Right ventricle myocardium superior (tissue), 1 donor: ENCODE measurements at places on chromosomes 1 and 21. TPM values are rescaled to one million over a fixed set of nuclear protein-coding genes. Genes with fewer than 3 reads are reported as not detected.

The CYYR1 gene
- total RNA-seq: 24.7 TPM

The SMIM1 gene
- total RNA-seq: 17.3 TPM

The ERICH3 gene
- not detected for total RNA-seq

The NKAIN1 gene
- not detected for total RNA-seq

The PIGV gene
- total RNA-seq: 5.5 TPM

The IGSF21 gene
- total RNA-seq: 0.89 TPM

The ACTA1 gene
- 577 TPM for total RNA-seq

The OR6N1 gene
- not detected for total RNA-seq

The COL6A2 gene
- 191 TPM for total RNA-seq

The SPATA45 gene
- not detected for total RNA-seq

The DISC1 gene
- total RNA-seq: 3.0 TPM

The OR2AK2 gene
- total RNA-seq: not detected

The C1orf226 gene
- 5.3 TPM for total RNA-seq

The GRIK1 gene
- not detected for total RNA-seq

The RGL1 gene
- 18.4 TPM for total RNA-seq

The CELA3A gene
- not detected for total RNA-seq

The NID1 gene
- 51.2 TPM for total RNA-seq

The C21orf58 gene
- total RNA-seq: 1.0 TPM

The PUSL1 gene
- 10.6 TPM for total RNA-seq

The TTC24 gene
- not detected for total RNA-seq
